D341Med (cell line): ENCODE measurements at places on chromosomes 1 and 21.

DNA sequence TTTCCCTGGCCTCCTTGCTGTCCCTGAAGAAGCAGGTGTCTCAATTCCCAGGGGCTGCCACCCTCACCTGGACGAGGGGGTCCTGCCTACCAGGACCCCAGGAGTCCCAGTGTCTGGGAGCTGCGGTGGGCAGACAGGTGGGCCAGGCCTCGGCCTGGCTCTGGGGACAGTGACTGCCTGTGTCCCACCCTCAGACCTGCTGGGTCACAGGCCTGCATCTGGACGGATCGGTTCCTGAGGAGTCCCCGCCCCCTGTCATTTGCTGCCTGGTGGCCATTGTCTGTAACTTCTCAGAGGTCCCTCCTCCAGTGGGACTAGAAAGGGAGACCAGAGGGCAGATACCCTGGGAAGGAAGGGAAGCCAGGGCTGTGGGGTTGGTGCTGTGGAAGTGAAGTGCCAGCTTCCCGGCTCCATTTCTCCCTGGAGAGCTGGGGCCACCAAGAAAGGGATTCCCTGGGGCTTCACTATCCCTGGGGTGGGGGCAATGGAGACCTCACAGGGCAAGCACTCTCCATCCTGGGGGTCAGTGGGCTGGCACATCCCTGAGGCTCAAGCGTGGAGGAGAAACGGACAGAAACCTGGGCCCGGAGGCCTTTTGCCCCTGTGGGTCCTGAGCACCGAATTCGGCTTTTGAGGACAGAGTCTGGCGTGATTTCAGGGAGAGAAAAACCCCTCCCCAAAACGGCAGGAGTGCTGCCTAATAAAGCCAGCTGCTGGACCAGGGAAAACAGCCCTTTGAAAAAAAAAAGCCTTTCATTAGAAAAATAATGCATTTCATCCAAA lies 157.3 kb downstream of the PEX14 start:
- no peak for DNase-seq

DNA sequence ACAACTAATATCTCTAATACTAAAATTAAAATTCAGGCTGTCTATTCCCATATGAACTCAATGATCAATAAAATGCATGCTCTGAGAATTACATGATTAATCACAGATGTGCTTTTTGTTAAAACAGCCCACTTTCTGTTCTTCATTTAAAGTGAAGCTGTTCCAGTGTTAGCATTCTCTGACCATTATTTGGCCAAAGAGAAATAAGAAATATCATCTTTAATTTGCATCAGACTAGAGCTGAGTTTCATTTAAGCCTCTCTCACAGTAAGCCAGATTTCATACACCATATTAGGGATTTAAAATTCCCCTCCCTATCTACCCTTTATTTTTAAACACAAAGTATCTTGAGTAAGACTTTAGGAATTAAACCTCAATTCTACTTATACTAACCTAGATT lies 261.6 kb downstream of the TPR start:
- DNase-seq, result no peak

- DNase-seq, result no peak
Observed at GRCh38 chr1:42786097-42786496, 1.3 kb downstream of the TMEM269 start.

DNA sequence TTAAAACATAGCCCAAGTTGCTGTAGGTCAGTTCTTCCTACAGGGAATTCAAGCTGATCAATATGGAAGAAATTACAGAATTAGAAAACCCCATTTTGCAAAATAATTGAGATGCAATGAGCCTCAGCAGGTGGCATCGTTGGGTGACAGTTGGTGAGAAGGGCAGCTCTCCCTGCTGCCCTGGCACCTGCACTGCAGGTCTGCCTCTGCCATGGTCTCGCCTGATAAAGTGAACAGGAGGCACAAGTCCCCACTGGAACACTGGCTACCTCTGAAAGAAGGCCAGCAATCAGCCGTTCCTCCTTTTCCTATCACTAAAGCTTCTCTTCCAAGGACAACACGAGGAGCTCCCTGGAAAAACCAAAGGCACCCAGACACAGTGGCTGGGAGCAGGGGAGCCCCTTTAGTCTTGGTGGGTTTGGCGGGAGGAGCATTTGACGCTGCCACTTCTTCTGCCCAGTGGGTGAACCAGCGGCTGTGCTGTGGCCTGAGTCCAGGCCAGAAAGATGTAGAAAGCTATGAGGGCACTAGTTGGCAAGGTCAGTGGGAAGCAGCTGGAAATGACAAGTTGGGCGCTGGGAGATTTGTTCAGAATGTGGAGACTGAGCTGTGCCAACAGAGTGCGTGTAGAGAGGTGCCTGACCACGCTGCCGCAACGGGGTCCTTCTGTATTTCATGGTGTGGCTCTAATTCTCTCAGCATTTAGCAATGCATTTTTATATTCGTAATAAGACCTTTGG lies 93.1 kb downstream of the RIPK4 start:
- no peak for DNase-seq

DNA sequence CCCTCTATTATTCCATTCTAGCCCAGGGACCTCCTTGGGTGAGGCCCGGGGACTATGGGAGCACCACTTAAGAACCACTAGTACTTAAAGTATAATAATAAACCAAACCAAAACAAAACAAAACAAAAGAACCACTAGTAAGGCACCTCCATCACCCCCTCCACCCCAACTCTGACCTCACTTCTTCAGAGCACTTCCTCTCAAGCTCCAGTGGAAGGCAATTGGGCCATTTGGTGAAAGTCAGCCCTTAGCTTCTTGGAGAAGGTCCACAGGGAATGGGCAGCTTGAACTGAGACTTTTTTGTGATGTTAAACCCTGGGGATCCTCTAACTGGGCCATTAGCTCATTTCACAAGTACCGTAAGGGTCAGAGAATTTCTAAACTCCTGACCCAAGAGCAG lies 237.3 kb downstream of the RHOU start:
- no peak for DNase-seq

- DNase-seq, result no peak
Observed at GRCh38 chr1:100971021-100971420, 54.6 kb downstream of the DPH5 start.

DNA sequence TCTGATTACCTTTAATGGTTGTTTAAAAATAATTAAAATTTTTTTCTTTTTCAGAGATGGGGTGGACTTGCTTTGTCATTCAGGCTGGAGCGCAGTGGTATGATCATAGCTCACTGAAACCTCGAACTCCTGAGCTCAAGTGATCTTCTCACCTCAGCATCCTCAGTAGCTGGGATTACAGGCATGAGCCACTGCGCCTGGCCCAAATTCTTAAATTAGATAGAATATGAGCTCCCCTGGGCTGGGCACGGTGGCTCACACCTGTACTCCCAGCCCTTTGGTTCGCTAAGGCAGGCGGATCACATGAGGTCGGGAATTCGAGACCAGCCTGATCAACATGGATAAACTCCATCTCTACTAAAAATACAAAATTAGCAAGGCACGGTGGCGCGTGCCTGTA lies 17.0 kb downstream of the CERS2 start:
- no peak for DNase-seq

DNA sequence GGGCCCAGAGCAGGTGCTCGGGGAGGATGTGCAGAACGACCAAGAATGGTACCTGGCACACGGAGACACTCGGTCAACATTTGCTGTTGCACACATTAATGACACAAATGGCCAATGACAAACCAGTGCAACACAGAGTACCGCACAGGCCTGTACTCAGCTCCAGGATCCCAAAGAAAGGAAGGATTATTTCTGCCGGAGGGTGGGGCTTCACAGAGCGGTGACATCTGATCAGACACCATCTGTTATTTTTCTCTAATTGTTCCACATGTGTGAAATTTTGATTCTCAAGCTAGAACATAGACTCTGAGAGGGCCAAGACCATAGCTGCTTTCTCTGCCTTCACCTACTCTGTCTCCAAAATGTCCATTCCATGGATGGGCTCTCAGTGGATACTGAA lies 100.4 kb downstream of the MRPL37 start:
- DNase-seq, result peak; percentile 72

DNA sequence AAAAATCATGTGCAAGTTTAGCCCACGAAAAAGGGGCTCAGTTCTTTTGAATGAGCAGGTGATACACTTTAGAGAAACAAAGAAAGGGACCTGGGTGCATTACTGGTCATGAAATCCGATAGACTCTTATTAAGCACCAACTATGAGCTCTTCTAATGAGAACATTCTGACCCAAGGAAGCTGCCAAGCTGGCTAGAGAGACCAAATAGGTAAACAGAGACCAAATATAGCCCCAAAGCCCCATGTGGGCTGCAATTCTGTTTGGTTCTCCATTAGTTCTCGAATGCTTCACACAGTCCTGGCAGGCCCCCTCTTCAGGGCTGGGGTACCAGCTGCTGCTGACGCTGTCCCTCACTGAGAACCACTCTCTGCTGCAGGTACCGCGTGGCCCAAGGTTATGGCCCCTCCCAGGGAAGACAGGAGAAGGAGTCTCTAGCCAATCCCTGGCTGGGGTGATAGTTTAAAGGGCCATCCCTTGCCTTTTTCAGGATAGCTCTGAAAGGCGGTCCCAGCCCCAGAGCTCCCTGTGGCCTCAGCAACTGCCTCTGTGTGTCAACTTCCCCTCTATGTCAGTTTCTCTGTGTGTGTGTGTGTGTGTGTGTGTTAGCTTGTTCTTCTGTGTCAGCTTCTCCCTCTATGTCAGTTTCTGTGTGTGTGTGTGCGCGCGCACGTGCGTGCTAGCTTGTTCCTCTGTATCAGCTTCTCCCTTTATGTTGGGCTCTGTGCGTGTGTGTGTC lies 7.1 kb upstream of the UBXN10 start:
- DNase-seq, result no peak

DNA sequence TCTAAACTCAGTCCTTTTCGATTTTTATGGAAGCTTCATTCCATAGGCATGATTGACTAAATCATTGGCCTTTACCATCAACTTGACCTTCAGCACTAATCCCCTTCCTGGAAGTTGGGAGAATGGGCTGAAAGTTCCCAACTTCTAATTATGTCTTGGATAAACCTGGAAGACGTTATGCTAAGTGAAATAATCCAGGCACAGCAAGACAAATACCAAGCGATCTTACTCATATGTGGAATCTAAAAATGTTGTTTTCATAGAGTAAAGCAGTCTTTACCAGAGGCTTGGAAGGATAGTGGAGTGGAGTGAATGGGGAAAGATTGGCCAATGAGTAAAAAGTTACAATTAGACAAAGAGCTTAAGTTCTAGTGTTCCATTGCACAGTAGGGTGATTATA lies 1453.2 kb downstream of the PLA2G4A start:
- DNase-seq, result no peak

GRCh38 chr1:200699871-200700270 lies 30.2 kb upstream of the DDX59 start:
- DNase-seq, result no peak

DNA sequence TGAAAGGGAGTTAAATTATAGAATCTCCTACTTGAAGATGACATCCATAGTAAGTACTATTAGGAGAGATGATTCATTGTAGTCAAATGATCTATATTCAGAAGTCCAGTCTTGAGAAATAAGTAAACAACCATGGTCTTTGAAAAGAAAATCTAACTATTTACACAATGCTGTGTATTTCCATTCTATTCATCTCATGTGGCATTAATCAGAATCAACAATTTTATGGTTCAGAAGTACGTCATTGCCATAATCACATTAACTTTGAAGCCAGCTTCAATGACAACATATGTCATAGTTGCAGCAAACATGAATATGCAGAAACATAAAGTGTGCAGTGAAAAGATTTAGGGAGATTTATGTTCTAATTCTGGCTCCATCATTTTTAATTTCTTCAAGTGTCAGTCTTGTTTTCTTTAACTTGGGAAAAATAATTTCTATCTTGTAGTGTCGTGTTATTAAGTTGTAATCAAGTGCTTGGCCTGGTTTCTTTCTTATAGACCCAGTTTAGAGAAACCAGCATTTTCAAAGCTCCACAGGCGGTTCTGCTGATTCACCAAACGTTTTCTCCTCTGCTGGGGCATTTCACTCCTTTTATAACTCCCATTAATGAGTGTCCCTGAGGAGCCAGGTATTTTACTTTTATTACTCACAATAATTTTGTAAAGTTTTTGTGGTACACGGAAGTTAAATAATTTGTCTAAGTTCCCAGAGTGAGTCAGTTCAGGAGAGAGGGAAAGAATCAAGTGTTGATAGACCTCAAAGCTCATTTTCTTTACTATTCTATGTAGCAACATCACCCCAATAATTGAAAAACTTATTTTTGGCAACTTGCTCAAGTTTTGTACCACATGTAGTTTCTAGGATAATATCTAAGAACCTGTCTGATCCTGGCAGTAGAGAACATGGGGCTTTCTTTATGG lies 35.9 kb upstream of the PTGS2 start:
- no peak for DNase-seq

DNA sequence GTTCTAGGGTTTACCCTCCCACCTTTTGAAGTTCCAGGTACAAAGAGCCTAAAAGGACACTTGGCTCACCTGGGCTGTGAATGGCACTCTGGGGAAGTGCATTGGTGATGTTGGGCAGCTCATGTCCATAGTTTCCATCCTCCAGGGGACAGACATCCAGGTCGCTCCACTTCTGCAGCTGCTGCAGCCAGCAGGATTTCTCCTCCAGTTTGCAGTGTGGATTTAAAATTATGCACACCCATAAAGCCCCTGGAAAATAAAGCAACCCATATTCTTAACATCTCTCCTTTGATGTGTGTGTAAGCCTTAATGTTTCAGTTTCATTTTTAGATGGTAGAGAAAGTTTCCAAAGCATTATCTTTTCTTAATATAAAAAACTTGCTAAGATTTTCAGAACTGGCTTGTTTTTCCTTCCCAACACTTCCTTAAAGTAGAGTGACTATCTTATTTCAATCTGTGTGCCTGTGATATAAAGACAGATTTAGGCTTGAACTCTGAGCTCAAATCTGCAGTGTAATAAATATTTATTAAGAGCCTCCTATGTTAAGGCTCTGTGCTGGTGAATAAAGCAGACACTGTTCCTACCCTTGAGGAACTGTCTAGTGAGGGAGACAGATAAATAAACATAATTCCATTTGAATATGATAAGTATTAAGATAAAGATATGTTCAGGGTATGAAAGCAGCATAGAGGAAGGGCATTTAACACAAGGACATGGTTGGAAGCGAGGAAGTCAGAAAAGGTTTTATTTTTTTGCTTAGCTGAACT lies 39.1 kb downstream of the UROD start:
- DNase-seq, result no peak

GRCh38 chr1:22753481-22753971 lies 42.9 kb downstream of the EPHB2 start:
- DNase-seq, result no peak
